ENCODE measurements at places on chromosomes 5 and 9.

- H3K4me1 ChIP-seq, result peaks cover 50% of the 10 kb centered on the region
- no peaks in the 10 kb centered on the region for H3K27me3 ChIP-seq
- no peak overlapping the region for H3K27ac ChIP-seq
Measured at GRCh38 chr5:98787131-98787719, 13.8 kb downstream of the RGMB start.

- peaks cover 4% of the 10 kb centered on the region for H3K27me3 ChIP-seq
- no peak overlapping the region for H3K4me3 ChIP-seq
- H3K27ac ChIP-seq, result peak overlapping the region; percentile 57
- H3K4me1 ChIP-seq, result peaks cover 9% of the 10 kb centered on the region
- H3K36me3 ChIP-seq, result peaks cover 3% of the 10 kb centered on the region
- DNase-seq, result no peak
Measured at GRCh38 chr9:38042626-38043357, 26.2 kb downstream of the SHB start.

DNA sequence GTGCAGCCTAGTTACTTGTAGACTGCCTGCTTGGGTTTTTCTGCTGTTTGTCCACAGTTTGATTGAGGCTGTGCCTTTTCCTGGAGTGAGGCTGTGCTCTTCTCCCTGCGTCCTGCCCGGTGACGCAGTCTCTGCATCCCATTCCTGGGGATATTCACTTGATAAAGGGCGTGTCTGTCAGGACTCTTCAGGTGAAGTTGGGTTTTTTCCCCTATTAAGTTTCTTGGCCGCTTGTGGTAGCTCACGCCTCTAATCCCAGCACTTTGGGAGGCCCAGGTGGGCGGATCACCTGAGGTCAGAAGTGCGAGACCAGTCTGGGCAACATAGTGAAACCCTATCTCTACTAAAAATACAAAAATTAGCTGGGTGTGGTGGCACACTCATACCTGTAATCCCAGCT, 50.0 kb upstream of the SUSD3 start:
- H3K27ac ChIP-seq, result peak overlapping the region; percentile 79
- peaks cover 8% of the 10 kb centered on the region for H3K36me3 ChIP-seq
- DNase-seq, result no peak
- H3K27me3 ChIP-seq, result no peaks in the 10 kb centered on the region
- H3K4me1 ChIP-seq, result peaks cover 23% of the 10 kb centered on the region

DNA sequence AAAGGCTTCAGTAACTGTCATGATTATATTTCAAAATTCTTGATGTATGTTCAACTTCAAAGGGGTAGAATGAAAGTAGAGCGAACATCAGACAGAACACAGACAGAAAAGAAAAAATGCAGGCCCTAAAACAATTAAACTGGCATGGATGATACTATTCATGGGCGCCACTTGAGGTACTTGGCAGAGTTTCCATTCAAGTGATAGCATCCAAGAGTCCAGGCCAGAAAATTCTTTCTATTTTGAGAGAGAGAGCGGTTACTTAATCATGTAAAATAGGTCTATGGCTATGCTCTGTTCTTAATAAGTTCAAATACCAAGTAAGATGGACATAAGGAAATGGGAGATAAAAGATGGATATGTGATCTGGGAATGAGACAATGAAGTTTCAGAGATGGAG, 21.4 kb upstream of the PRR16 start:
- H3K4me1 ChIP-seq, result no peaks in the 10 kb centered on the region
- DNase-seq, result no peak
- no peaks in the 10 kb centered on the region for H3K27me3 ChIP-seq
- H3K36me3 ChIP-seq, result no peaks in the 10 kb centered on the region
- H3K27ac ChIP-seq, result no peak overlapping the region

DNA sequence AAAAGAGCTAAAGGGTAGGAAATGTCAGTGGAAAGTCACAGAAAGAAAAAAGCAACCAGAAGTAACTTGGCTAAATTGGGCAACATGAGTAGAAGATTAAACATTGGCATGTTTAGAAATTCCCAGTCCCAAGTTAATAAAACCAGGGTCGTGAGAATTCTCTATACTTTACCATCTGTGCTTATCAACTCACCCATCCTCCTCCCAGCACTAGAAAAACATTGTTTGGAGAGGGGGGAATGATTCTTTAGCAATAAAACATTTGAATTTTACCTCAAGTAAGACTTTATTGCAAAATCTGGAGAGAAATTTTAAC, 79.6 kb downstream of the PRKACG start:
- H3K27me3 ChIP-seq, result peaks cover 53% of the 10 kb centered on the region
- peaks cover 5% of the 10 kb centered on the region for H3K36me3 ChIP-seq
- H3K4me1 ChIP-seq, result peaks cover 11% of the 10 kb centered on the region
- H3K27ac ChIP-seq, result no peak overlapping the region
- no peak for DNase-seq
- H3K4me3 ChIP-seq, result no peak overlapping the region

- H3K27me3 ChIP-seq, result peaks cover 16% of the 10 kb centered on the region
- H3K4me3 ChIP-seq, result peak overlapping the region; percentile 98
- H3K4me1 ChIP-seq, result peaks cover 29% of the 10 kb centered on the region
- peak overlapping the region; percentile 91 for H3K27ac ChIP-seq
- H3K36me3 ChIP-seq, result peaks cover 4% of the 10 kb centered on the region
Measured at GRCh38 chr5:43312699-43313034, 545 bp downstream of the HMGCS1 start.

DNA sequence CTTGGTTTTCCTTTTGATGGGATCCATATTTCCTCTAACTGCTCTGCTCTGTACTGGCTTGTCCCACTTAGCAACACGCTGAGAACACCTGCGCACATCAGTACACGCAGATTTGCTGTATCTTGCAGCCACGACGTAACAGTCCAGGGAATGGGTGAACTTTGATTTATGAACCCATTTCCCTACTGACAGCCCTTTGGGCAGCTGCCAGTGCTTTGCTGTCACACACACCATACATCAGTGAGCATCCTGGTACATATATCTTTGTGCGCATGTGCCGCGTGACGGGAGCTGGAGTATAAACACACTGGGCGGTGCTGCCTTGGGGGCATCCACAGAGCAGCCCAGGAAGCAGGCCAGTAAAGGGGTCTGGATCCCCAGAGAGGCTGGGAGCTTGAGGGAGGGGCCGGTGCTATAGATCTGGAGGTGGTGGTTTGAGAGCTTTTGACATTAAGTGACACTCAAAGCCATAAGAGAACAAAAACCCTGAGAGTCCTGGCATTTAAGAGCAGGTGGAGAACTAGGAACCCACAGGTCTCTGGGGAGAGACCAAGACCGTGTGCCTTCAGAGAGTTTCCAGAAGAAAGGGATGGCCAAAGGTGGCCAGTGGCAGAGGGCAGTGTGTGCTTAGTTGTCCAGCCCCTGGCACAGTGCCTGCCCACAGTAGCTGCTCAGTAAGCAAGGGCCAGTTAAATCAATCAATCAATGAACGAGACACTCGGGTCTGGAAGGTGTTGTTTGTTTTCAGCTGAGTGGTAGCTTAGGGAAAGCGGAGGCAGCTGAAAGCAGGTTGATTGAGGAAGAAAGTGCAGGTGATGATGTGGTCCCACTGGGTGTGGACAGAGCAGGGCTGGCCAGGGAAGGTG, 53.7 kb downstream of the LMX1B start:
- no peak overlapping the region for H3K4me3 ChIP-seq
- no peaks in the 10 kb centered on the region for H3K36me3 ChIP-seq
- H3K27ac ChIP-seq, result no peak overlapping the region
- DNase-seq, result no peak

GRCh38 chr5:111892949-111893348, 136.0 kb upstream of the NREP start:
- no peak for DNase-seq
- no peaks in the 10 kb centered on the region for H3K4me1 ChIP-seq
- H3K36me3 ChIP-seq, result no peaks in the 10 kb centered on the region
- no peaks in the 10 kb centered on the region for H3K27me3 ChIP-seq

GRCh38 chr9:33471361-33471760, 2.4 kb downstream of the NOL6 start:
- H3K27ac ChIP-seq, result peak overlapping the region; percentile 73
- H3K4me1 ChIP-seq, result peaks cover 18% of the 10 kb centered on the region
- no peak for DNase-seq
- peaks cover 12% of the 10 kb centered on the region for H3K36me3 ChIP-seq
- no peak overlapping the region for H3K4me3 ChIP-seq

GRCh38 chr5:150246429-150246828, 43.1 kb downstream of the CAMK2A start:
- peaks cover 30% of the 10 kb centered on the region for H3K27me3 ChIP-seq
- no peak overlapping the region for H3K4me3 ChIP-seq
- DNase-seq, result no peak
- no peaks in the 10 kb centered on the region for H3K36me3 ChIP-seq
- no peak overlapping the region for H3K27ac ChIP-seq
- peaks cover 8% of the 10 kb centered on the region for H3K4me1 ChIP-seq

All from T-helper 17 cell (primary cell).